ENCODE measurements at places on chromosomes 3 and 15.

DNA sequence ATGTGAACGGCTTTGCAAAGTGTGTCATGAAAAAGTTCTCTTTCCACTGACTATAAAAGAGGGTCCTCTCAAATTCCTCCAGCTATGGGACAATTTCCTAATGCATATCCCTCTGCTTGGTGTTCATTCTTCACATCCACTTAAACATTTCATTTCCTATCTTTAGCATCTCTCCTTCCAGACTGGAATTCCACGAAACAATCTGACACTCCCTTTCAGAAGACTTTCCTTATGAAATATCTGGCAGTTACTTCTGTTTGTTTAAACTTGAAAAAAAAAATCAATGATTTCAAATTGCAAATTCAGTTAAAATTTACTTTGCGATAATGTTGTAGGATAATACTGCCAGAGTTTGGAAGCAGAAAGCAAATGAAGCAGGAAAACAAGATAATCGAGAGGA lies 105.8 kb upstream of the SELENOK start:
- no peak for DNase-seq

GRCh38 chr15:90581771-90582352 lies 52.1 kb downstream of the CRTC3 start:
- DNase-seq: no peak

DNA sequence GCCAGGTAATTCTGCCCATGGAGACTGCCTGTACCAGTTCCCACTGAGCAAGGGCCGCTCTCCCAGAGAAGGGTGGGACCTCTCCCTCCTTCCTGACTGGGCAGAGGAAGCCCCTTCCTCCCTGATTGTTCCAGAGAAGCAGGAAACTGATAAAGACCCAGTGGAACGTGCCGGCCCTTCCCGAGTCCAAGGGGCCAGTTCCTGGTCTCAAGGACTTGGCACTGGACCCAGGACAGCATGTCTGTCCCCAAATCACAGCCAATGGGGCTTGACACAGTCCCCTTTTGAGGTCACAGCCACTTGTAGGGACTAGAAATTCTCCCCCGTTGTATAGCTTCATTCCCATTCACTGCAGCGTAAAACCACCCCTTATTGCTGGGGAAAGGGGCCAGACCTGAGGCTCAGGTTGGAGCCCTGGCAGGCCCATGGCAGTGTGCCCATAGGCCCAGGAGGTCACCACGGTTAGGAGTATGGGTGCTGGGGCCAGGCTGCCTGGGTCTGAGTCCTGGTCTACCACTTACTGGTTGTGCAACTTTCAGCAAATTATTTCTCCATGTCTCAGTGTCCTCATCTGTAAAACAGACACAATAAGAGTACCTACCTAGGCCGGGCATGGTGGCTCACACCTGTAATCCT lies 18.1 kb downstream of the CSRNP1 start:
- no peak for DNase-seq

DNA sequence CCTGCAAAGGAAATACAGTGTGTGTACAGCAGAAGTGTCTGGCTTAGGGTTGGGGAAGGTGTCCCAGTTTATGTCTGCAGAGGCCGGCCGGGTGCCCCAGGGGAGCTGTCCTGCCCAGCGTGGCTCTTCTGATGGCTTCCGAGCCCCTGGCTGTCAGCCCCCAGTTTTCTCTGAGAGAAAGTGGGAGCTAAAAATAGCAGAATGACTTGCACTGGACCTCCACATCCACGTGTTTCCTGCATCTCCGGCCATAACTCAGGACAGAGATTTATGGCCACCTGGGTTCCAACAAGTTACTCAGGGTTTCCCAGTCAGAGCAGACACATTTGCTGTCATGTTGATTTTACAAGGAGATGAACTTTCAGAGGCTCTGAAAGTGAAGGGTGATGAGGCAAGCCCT lies 192.0 kb downstream of the ATP10A start:
- peak; percentile 63 for DNase-seq

DNA sequence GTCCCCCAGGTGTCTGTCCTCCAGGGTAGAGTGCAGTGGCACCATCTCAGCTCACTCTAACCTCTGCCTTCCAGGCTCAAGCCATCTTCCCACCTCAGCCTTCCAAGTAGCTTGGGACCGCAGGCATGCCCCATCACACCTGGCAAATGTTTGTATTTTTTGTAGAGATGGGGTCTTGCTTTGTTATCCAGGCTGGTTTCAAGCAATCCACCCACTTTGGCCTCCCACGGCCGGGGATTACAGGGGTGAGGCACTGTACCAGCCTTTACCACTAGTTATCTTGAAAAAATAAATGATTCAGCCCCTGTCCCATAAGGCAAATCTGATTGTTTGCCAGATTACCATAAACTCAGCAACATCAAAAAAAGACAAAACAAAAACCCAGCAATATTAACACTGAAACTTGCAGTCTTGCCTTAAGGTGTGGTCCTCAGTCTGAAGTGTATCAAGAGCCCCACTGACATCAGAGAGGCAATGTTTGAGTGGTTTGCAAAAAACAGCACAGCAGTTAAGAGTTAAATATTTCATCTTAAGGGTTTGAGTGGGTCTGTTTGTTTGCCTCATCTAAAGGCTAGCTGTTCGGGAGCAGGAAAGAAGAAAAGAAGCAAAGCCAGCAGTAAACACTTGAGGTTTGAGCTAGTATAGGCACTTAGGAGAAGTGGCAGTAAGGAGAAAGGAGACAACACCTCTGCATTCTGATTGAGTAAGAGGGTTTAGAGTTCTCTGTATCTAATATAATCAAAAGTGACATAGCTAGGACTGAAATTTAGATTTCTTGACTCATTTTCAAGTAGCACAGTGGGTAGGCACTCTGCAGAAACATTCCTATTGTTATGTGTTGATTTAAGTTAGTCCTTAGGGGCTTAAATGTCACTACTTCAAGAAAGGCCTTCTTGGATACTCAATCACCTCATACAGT lies 26.3 kb upstream of the EDEM1 start:
- no peak for DNase-seq

DNA sequence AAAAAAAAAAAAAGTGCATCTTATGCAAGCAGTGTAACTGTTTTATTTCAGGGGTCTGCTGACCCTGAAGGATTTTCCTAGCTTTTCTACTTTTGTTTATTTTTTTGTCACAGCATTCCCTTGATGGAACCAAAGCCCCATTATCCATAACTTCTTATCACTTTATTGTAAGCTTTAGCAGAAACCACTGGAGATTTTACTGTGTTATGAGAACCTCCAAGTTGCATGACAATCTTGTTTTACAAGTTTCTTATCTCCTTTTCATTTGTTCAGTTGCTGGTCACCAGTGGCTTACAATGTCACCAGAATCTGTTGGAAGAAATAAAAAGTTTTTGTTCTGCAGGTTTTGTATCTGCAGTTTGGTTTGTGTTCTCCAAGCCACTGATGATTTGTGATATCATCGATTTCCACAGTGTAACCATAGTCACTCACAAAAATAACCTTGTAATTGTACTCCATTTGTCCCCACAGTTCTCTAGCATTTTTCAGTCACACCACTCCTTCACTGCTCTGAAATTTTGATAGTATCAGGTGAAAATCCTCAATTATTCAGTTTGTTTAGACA lies 660.0 kb downstream of the RBMS3 start:
- DNase-seq: no peak

DNA sequence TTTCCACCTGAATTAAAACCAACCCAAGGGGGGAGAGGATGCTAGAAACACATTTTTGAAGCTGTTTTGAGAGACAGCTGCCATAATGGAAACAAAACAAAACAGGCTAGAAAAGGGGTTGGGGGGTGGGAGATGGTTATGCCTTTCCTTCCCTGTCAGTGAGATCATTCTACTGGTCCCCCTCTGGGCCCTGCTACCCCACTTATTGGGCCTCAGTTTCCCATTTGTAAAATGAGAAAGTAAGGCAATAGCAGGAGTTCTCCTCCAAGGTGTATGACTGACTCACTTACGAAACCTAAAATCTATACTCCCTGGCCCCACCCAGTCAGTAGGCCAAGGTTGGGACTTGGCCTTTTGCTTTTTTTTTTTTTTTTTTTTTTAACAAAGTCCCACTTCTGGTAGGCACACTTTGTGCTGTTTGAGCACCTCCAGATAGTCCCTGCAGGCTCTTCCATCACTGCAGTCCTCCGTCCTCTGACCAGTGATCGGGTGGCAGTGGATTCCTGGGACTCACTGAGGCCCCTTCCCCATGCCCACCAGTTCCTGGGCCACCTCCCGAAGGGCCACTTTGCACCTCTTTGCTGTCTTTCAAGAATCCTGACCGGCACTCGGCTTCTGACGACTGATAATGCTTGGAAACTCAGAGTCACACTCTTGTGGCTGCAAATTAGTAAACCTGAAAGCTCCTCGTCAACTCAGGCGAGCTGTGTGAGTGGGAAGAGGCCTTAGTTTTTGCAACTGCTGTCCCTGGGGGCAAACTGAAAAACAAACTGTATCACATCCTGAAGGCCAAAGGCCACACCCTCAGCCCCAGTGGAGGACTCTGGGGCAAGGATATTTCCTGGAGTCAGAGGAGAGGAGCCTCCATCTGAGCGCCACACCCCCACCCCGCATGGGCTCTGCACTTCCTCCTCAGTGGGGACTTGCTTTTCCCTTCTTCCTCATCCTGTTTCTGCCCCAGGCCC lies 6.7 kb upstream of the PSTPIP1 start:
- no peak for DNase-seq

DNA sequence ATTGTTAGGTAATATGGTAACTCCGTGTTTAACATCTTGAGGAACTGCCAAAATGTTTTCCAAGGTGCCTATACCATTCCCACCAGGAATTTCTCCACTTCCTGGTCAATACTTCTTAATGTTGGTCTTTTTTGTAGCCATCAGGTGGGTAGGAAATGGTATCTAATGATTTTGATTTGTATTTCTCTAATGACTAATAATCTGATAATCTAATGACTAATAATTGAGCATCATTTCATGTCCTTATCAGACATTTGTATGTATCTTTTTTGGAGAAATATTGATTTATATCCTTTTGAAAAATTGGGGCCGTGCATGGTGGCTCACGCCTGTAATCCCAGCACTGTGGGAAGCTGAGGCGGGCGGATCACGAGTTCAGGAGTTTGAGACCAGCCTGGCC lies 38.8 kb downstream of the SLMAP start:
- no peak for DNase-seq

DNA sequence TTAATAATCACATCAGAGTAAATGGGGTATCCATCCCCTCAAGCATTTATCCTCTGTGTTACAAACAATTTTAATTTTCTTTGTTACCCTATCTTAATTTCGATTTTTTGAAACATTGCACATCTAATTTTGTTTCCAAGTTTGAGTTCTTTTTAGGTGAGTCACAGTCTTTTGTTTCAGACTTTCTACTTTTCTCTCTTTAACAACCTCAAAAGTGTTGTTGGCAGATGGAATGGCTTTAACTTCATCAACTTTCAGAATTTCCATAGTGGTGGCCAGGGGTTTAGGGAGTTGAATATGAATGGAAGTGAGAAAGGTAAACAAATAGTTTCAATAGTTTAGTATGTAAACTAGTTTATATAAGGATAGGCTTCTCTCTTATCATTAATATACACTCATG lies 223.0 kb upstream of the MLF1 start:
- peak; percentile 25 for DNase-seq

DNA sequence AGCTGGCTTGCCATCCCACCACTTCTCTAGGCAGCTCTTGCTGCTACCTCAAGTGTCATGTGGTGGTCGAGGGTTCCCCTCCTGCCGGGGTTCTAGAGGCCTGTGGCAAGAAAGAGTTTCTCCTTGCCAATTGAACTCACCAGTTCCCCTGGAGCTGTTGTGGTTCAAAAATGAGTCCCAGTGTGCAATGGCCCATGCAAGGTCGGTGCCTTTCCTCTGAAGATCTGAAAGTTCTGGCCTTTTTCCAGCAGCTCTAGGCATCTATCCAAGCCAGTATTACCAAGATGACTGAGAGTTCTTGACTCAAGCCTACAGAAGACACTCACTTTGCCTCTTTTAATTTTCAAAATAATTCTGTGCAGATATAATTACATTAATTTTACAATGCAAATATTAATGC lies 163.6 kb downstream of the KCNMB2 start:
- no peak for DNase-seq

DNA sequence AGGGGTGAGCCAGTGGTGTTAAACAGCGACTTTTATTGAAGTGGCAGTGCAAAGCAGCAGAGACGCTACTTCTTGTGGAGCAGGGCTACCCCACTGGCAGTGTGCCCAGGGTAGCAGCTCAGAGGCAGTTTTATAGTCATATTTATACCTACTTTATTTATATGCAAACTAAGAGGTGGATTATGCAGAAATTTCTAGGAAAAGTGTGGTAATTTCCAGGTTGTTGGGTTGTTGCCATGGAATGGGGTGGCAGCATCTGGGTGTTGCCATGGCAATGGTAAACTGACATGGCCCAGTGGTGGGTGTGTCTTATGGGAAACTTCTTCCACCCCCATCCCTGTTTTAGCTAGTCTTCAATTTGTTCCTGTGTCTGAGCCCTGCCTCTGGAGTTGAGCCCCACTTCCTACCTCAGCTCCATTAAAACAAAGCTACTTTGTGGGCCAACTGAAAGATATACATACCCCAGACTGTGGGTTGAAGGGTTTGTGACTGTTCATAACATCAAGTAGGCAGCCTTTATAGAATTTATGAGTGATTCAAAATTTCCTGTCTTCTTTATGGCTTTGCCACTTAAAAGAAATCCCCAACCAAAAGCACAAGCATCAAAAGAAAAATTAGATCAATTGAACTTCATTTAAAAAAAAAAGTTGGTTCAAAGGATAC lies 60.3 kb downstream of the EBLN2 start:
- DNase-seq: no peak

DNA sequence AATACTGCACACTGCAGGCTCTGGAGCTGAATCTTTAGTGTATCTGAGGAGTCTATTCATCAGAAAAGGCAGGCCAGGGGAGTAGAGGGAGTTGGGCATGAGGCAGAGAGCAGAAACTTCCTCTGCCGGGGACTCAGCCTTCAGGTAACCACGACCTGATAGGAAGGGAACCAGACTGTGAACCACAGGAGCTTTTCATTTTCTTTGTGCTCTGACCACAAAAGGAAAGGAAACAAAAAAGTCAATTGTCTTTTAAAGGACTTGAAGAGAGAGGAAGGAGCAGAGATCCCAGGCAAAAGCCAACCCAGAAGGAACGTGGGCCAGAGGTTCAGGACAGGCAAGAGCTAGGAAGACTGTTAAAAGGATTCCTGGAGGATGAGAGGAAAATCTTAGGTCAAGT lies 573.3 kb downstream of the EPHB1 start:
- DNase-seq: no peak

GRCh38 chr15:68228143-68228970 lies 1.2 kb downstream of the CLN6 start:
- no peak for DNase-seq

GRCh38 chr15:79378394-79379109 lies 53.6 kb upstream of the MINAR1 start:
- no peak for DNase-seq

- no peak for DNase-seq
Measured at GRCh38 chr3:180290300-180290699, 253.6 kb upstream of the PEX5L start.
